Activated CD4-positive, alpha-beta T cell treated with anti-CD3 and anti-CD28 coated beads, Interleukin-2, amount 50 U/mL, for 24 hours (primary cell): ENCODE measurements at places on chromosomes 3 and 15.

- DNase-seq, result no peak
Measured at GRCh38 chr15:40929660-40930429, 705 bp downstream of the DLL4 start.

GRCh38 chr15:97718509-97718908 lies 242.0 kb upstream of the ARRDC4 start:
- DNase-seq, result no peak

DNA sequence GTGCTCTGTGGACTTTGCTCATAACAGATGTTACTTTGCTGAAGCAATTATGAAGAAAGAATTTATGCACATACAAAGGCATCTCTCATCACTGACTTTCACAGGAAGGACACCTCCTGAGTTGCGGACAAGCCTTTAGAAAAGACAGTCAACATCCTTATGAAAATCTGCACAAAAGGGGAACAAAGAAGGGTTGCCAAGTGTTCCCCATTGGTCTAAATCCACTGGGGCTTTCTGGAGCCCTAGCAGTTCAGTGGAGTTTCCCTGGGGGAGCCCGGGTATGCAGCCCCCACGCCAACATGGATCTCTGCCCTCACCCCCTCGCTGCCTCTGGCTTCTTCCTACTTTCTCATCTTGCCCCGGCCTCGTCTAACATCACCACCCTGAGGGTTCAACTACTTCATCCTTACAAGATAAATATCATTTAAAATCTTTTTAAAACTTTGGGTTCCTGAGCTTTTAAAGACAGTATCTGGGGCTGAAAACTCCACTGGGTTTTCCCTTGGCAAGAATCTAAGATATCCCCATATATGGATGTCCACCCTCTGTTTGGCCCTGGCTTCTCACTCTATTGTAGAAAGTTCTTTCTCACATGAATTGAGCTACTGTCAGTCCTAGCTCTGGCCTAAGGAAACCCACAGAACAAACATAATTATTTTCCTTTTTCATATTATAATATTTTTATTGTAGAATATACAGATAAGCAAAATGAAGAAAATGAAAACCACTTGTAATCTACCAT lies 207.9 kb upstream of the RGMA start:
- no peak for DNase-seq

DNA sequence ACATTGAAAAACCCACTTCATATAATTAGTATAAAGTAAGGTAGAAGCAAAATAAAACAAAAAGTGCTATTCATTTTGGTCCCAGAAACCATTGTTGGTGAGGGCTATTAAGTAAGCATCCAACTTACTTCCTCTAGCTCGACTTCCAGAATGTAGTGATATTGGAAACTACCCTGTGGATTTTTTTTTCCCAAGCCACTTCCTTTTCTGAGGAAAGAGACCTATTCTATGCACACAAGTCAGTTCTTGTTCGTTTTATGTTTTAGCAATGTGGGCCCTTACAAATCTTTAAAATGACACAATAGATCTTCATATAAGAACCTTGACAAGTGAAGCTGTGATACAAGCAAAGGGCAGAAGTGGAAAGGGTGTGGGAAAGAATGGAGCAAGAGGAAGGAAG lies 402.0 kb upstream of the TBL1XR1 start:
- no peak for DNase-seq

- peak; percentile 44 for DNase-seq
Measured at GRCh38 chr15:70258369-70259027, 160.8 kb upstream of the TLE3 start.

GRCh38 chr15:55652909-55653495 lies 64.9 kb upstream of the PYGO1 start:
- DNase-seq, result no peak

- no peak for DNase-seq
Measured at GRCh38 chr3:42702066-42702951, at the start of gene HHATL. HHATL (minus strand) TSS chr3:42702798; CDS start chr3:42700826, 1,972 bp downstream.

- no peak for DNase-seq
Measured at GRCh38 chr3:47512416-47513124, 942 bp downstream of the ELP6 start.

GRCh38 chr3:55157731-55158130 lies 229.9 kb upstream of the LRTM1 start:
- no peak for DNase-seq

GRCh38 chr15:40327457-40327856 lies 4.0 kb downstream of the INAFM2 start:
- DNase-seq, result no peak

DNA sequence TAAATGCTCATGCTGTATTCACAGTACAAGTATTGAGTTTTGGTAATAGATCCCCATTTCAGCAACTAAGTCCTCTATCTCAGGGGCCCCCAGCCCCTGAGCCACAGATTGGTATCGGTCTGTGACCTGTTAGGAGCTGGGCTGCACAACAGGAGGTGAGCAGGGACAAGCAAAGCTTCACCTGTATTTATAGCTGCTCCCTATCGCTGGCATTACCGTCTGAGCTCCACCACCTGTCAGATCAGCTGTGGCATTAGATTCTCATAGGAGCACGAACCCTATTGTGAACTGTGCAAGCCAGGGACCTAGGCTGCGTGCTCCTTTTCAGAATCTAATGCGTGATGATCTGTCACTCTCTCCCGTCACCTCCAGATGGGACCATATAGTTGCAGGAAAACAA lies 262.8 kb upstream of the UBE2E2 start:
- no peak for DNase-seq

GRCh38 chr15:67523330-67523729 lies 2.4 kb downstream of the C15orf61 start:
- DNase-seq, result no peak

DNA sequence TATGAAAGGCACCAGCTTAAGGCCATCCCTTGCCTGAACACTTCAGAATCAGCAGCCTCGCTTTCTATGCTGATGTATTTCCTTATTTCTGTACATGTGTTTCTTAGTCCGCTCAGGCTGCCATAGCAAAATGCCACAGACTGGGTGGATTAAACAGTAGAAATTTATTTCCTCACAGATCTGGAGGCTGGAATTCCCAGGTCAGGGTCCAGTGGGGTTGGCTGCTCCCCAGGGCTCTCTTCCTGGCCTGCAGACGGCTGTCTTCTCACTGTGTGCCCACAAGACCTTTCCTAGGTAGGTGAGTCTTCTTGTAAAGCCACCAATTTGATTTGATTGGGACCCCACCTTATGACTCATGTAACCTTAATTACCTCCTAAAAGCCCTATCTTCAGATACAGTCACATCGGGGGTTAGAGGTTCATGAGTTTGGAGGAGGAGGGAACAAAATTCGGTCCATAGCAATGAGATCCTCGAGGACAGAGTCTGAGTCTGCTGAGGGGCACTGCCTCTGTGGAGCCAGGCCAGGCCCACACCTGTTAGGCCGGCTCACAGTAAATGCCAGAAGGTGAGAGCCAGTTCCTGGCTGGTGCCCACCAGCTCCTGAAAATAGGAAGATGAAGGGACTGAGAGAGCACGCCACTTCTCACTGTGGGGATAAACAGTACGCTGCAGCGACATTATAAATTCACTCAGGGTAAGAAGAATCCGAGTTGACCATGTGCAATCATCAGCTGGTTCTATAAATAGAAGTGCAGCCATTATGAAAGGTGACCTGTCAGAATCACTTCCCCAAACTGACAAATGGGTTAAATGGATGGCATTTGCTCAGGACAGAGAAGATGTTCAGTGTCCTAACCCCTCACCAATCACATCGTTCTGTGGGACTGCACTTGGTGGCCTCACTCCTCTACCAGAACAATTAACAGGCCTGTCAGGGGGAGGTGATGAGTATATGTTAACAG lies 41.1 kb downstream of the CTXND1 start:
- DNase-seq, result no peak

GRCh38 chr3:12914088-12914487 lies 72.7 kb upstream of the RPL32 start:
- no peak for DNase-seq

GRCh38 chr15:39886418-39886817 lies 33.6 kb downstream of the GPR176 start:
- no peak for DNase-seq

DNA sequence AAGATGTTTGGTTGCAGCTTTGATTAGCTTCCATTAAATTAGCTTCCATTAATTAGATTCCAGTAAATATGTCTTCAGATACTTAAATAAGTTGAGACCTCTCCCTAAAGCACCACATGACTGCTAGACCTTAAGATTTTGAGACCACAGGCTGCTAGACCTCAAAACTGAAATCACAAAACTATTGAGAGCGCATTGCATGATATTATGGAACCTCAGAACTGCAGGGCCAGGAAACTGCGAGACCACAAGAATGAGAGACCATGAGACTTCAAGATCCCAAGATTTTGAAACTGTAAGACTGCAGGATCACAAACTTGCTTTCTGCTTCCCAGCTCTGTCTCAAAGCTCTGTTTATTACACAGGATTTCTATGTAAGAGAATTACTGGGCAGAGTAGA lies 87.4 kb downstream of the TRIM42 start:
- DNase-seq, result no peak
